Ovary (tissue), 10 donors: ENCODE measurements at places on chromosomes 7 and 10. TPM values are rescaled to one million over a fixed set of nuclear protein-coding genes. Genes with fewer than 3 reads are reported as not detected.

GRCh38 chr10:102863660-102864059 is 5.6 kb upstream of the AS3MT start:
- H3K27me3 ChIP-seq = no peaks in the 10 kb centered on the region
- H3K4me1 ChIP-seq = no peaks in the 10 kb centered on the region
- no peaks in the 10 kb centered on the region for H3K36me3 ChIP-seq

DNA sequence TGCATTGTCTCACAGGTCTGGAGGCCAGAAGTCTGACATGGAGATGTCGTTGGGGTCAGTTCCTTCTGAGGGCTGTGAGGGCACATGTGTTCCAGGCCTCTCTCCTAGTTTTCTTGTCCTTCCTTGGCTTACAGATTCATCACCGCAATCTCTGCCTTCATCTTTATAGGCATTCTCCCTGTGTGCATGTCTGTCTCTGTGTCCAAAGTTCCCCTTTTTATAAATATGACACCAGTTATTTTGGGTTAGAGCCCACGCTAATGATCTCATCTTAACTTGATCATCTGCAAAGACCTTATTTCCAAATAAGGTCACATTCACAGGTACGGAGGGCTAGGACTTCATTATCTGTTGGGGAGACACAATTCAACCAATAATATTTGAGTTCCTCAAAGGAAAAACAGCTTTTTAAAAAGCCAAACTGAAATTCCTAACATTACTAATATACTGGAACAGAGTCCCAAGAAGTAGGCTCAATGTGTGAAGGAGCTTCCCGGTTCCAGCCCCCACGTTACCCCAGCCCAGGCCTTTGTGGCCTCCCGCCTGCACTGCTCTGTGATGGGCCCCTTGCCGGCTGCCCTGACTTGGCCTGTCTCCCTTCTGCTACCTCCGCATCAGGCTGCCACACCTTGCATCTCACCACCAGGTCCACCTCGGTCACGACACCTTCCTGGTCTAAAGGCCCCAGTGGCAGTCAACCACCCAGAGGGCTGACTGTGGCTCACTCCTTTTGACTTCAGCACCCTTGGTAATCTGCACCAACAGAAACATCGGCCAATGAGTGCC is 142.7 kb downstream of the KCNMA1 start:
- H3K4me1 ChIP-seq = no peaks in the 10 kb centered on the region
- H3K27me3 ChIP-seq = no peaks in the 10 kb centered on the region
- no peak for DNase-seq
- no peaks in the 10 kb centered on the region for H3K36me3 ChIP-seq
- H3K4me3 ChIP-seq = no peak overlapping the region

UCN3 gene
- not detected for total RNA-seq

- H3K4me3 ChIP-seq = no peak overlapping the region
- no peak for DNase-seq
- H3K27me3 ChIP-seq = no peaks in the 10 kb centered on the region
- H3K4me1 ChIP-seq = peaks cover 5% of the 10 kb centered on the region
- no peaks in the 10 kb centered on the region for H3K36me3 ChIP-seq
Observed at GRCh38 chr7:158956805-158957509, 100.6 kb downstream of the DYNC2I1 start.

- no peaks in the 10 kb centered on the region for H3K27me3 ChIP-seq
- no peak overlapping the region for H3K4me3 ChIP-seq
- no peaks in the 10 kb centered on the region for H3K4me1 ChIP-seq
- no peaks in the 10 kb centered on the region for H3K36me3 ChIP-seq
- H3K27ac ChIP-seq = no peak overlapping the region
Observed at GRCh38 chr7:7102906-7103305, 79.4 kb upstream of the C1GALT1 start.

FAM25A gene
- total RNA-seq = not detected

DNA sequence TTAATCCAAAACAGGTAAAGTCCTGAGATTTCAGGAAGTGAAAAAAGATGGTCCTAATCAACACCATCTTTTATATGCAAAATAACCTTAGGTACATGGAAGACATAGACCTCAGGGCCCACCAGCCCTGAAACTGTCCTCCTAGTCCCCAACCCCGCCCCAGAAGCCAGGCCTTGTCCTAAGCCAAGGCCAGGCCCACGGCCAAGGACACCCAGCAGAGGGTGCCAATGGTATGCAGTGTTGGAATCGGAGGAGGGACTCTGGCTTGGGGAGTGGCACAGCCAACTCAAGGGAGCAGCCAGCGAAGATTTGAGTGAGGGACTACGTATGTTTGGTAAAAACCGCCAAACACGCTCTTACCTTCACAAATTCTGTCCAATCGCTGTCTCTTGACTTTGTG is 96.7 kb downstream of the ZRANB1 start:
- H3K4me1 ChIP-seq = peaks cover 32% of the 10 kb centered on the region
- H3K27ac ChIP-seq = no peak overlapping the region
- no peaks in the 10 kb centered on the region for H3K27me3 ChIP-seq
- no peak overlapping the region for H3K4me3 ChIP-seq
- no peak for DNase-seq
- H3K36me3 ChIP-seq = no peaks in the 10 kb centered on the region

GRCh38 chr7:148303295-148304082 is 287.1 kb upstream of the C7orf33 start:
- H3K4me3 ChIP-seq = no peak overlapping the region
- H3K27ac ChIP-seq = no peak overlapping the region
- no peaks in the 10 kb centered on the region for H3K4me1 ChIP-seq
- no peaks in the 10 kb centered on the region for H3K36me3 ChIP-seq
- peak; percentile 76 for DNase-seq
- H3K27me3 ChIP-seq = no peaks in the 10 kb centered on the region

DNA sequence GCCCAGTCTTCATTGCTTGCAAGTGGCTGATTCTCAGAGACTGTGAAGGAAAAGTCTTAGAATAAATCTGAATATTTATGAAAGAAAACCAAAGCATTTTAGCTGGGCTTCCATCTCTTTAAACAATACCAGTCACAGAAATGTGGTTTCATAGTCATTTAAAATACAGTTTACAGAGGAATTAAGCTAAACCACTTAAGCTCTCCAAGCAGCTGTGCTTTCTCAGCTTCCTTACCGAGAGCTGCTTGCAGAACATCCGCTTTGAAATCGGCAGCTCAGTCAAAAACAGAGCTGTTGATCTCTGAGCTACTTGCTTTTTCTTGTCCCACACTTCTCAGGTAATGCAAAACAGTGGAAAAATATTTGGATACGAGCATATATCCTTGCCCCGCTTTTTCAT is 134.5 kb downstream of the DYNC1I1 start:
- no peak for DNase-seq
- H3K27ac ChIP-seq = no peak overlapping the region
- H3K36me3 ChIP-seq = no peaks in the 10 kb centered on the region
- H3K4me1 ChIP-seq = peaks cover 5% of the 10 kb centered on the region
